ENCODE measurements at places on chromosomes 3 and 15.

DNA sequence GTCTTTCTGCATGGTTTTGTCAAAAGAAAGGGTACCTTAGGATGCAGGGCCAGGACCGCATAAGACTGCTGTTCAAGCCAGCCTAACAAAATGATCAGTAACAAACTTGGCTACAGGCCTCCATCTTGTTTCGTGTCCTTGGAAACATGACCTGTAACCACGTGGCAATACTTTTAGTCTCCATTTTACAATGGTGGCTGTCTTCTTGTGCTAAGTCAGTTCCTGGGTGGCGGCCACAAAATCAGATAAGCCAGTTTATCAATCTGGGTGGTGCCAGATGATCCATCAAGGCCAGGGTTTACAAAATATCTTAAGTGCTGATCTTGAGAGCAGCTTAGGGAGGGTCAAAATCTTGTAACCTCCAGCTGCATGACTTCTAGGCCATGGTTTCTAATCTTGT, 57.1 kb upstream of the GK5 start:
- DNase-seq, result no peak

- DNase-seq, result no peak
Measured at GRCh38 chr3:147218965-147219364, 187.4 kb downstream of the ZIC4 start.

DNA sequence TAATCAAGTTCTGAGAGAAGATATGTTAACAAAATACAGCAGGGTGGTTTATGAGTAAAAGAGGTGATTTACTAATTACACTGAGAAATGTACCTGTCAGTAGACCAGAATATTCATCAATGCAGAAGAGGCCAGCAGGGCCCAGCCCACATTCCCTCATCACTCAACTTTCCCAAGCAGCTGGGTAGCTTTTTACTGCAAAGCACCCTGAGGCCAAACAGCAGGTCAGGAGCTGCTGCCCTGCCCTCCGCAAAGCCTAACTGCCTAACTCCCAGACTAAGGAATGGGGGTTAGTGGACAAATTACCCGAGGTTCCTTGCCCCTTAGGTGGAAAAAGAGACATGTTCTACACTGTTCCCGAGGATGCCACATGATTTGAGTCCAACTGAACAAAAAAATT, 108.2 kb downstream of the TBL1XR1 start:
- DNase-seq, result peak; percentile 47

DNA sequence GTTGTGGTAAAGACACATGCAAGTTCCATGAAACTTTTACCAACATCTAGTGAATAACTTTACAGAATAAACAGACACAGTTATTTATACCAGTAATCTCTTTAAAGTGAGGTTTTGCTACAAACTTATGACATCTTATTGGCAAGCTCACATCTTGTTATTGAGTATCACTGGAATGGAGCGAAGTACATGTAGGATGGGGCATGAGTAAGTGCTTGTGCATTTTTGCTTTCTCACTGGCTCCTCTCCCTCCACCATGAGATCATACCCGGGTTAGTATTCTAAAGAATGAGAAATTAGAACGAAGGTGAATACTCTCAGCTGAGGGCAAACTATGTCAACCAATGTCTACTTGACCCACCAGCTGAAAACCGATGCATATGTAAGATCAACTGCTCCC, 193.3 kb upstream of the ZNF717 start:
- DNase-seq, result peak; percentile 9

DNA sequence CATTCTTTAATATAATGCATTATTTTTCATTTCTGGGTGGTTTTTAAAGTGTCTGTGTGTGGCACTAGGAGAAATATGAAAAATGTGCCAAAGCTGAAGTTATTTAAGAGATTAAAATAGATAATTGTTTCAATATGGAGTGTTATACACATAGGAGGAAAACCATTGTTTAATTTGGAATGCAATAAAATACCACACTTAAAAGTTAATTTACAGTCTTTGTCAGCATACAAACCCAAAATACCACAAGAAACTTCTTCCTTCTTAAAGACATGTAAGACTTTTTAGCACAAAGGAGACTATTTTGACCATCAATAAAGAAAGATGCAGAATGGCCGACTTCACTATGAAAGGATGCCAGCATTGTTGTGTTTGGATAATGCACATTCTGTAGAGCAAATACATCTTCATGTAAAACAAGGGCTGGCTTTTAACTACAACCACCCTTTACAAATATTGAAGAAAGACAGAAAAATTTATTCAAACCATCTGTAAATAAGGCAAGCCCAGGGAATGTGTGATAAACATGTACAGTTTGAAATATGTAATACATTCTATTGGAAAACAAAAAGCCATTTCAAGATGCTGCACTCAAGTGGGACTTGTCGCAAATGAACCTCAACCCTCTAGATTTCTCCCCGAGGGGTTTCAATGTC, 1146.6 kb downstream of the ROBO1 start:
- no peak for DNase-seq
